Putamen (tissue), 1 donor: ENCODE measurements at places on chromosomes 3 and 15.
A peak's percentile ranks its signal among the peaks of the same experiment; 100 is the strongest.

GRCh38 chr15:80217327-80217900, 34.6 kb downstream of the CTXND1 start:
- DNase-seq = no peak

DNA sequence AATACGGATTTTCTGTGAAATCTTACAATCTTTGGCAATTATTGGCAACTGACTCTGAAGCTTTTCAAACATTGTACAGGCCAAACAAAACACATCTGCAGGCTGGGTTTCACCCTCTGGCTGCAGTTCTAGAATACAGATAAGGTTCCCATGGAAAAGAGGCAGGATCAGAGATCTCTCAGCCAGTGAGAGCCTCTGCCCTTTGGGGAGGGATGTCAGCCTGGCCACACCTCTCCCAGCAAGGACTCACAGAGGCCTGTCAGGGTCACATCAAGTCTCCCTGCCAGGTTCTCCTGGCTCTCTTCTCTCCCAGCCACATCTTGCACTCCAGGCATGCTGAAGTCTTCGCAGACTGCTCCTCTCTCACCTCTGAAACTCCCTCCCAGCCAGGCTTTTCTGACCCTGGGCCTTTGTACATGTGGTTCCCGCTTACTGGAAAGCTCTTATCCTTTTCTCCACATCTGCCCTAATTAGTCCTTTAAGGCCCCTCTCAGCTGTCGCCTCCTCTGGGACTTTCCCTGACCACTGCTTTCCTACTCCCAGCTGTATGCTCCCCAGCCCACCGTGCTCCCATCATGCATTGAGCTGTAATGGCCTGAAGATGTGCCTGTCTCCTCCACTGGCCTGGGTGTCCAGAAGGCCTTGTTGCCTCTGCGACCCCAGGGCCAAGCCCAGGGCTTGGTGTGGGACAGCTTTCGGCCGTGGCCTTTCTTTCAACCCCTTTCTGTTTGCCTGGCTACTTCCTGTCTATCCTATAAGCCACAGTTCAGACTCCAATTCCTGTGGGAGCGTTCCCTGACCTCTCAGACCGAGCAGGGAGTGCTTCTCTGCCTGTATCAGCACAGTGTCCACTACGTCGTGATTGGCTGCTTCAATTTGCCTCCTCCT, 4.3 kb downstream of the RBP1 start:
- DNase-seq = peak; percentile 79

GRCh38 chr3:132262305-132262704, 54.9 kb upstream of the ACP3 start:
- DNase-seq = no peak

DNA sequence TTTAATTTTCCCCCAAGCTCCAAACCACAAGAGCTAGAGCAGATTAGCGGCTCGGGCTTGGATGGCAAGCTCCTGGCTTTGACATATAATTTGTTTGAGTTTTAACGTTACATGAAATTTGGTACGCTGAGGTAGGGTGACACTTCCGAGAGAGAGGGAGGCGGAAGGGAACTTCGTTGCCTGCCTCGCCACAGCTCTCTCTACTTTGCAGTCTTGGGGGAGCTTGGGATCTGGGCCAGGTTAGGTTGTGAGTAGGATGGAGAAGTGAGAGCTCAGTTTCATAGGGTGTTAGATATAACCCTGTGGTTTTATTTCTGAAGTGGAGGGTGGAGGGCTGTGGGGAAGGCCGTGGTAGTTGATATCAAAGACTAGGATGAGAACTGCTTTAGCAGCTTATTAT, 39.7 kb downstream of the LRTM1 start:
- no peak for DNase-seq

DNA sequence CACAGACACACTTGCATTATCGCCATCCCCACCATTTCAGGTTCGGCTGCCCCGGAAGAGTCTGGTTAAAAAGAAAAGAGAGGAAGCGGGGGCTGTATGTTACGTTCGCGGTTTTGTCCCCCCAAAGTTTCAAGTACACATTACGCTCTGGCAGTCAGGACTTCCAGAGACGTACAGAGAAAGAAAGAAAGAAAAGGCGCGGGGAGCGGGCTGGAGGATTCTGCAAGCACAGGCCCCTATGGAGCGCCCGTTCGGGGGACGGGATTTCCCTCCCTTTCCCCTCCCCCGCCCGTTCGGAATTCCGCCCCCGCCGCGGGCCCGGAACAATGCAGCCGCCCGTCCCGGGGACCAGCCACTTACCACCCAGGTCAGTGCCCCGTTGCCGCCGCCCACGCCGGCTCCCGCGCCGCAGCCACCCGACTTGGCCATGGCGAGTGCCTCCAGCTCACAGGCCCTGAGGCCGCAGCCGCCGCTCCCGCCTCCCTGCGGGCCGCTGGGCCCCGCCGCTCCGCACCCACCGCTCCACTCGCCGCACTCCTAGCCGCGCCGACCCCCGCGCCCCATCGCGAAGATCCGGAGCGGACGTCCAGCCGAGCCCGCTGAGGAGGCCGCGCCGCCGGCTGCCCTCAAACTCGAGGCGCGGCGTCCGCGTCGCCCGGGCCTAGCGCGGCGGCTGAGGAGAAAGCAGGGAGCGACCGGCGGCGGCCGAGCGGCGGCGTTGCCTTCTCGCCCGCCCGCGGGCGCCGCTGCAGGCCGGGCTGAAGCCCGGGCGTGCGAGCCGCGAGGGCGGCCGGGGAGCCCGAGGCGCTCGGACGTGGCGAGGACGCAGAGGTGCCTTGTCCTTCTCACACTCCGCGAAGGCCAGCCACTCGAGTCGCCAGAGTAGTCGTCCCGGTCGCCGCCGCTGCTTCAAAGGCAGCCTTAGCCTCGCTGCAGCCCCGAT, 567 bp downstream of the TOP2B start:
- peak; percentile 68 for DNase-seq

DNA sequence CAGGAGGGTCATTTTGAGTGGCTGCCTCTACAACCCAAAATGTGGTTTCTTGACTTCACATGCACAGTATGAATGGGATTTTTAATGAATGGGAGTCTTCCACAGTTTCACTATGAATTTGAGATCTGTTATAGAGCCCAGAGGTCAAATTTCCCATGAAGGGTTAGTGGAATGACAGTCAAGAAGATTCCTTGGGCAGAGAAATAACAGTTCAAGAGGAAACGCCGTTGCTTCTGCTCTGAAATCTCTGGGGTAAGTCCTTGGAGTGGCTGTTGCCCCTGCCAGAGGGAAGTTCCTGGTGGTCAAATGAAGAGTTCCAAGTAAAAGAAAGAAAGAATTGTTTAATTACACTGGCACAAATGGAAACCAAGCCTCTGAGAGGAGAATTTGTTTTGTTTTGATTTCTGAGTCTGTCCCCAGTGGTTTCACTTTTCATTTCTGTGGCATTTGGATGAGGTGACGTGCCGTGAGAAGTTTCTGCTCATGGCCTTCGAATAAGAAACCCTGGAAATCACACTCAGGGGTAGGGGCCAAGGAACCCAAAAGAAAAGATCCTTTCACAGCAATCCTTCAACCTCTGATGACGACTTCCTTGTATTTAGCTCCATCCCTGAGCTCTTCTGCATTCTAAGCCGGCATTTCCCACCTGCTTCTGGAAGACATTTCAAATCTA, 77.5 kb upstream of the IL12A start:
- DNase-seq = no peak

GRCh38 chr3:13785351-13785750, 94.5 kb downstream of the WNT7A start:
- DNase-seq = no peak
